ENCODE measurements at places on chromosomes 7 and 10.
A peak's percentile ranks its signal among the peaks of the same experiment; 100 is the strongest.

DNA sequence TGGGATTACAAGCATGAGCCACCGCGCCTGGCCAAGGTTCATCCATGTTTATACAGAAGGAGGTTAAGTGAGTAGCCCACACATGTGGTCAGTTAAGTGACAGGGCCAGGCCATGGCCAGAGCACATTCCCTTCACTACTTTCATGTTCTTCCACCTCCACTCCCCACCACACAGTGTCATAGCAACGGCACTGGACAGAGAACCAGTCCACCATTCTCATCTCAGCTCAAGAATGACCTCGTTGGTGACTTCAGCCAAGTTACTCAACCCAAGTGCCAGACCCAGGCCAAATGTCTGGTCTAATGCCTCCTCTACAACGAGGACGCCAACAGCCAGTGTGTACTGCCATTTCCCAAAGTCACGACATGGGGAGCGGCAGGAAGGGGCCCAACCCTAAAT lies 62.4 kb downstream of the INHBA start:
- no peak for DNase-seq

DNA sequence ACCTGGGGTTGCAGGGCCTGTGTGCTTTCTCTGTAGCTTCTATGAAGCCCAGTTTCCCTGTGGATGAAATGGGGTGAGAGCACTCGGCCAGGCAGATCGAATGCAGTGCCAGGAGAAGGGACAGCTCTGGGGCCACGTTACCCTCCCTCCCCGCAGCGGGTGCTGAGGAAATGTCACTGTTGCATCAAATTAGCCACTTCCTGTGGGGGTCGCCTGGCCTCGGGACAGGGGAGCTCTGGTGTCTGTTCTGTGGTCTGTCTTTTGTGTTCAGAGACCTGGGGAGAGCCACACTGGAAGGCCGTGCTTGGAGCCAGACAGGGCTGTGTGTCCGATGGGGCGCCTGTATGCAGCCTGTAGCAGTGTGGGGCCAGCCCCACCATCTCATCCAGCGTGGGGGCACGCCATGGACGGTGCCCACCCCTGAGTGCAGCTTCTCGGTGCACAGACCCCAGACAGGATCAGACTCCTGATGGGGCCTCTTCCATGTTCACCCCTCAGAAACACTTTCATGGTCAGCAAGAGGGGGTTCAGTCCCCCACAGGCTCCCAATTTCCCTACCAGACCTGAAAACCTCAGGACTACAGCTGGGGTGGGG lies 13.6 kb downstream of the TTYH3 start:
- DNase-seq: peak; percentile 83

DNA sequence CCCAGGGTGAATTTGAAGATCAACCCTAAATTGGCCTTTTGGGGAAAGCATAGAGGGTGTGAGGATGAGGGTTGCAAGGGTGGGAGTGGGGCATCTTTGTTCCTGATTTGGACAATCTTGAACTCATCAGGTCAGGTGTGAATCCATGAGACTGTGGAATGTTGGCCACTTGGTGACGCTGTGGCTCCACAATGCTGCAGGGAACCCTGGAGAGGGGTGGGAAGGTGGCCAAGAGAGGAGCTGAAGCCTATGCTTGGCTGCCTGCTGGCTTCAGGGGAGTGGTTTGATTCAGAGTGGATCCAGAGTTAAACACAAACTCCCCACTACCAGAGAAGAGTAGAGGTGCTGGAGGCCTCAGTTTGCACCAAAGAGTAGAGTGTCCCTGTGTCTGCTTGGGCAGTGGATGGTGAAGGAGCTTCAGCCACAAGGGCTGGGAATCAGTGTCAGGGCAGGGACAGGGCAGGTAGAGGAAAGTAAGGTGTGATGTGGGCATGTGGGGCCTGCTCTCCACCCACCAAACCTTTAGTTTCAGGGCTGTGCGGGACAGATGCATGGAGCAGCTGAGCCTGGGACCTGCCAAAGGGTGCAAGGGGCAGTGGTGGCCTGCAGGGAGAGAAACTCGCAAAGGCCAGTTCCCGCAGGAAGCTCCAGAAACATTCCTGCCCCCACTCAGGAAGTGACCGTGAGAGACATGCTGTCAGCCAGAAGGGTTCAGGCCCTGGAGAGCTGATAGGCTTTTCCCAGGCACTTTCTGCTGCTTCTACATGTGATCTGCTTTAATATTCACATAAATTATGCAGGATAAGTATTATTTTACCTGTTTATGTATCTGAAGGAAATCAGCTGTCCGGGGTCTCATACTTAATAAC lies 81.0 kb upstream of the PRSS58 start:
- DNase-seq: no peak

- DNase-seq: no peak
Observed at GRCh38 chr10:35644050-35644950, 2.2 kb upstream of the FZD8 start.

GRCh38 chr10:99161165-99161564 lies 74.5 kb downstream of the HPSE2 start:
- no peak for DNase-seq

DNA sequence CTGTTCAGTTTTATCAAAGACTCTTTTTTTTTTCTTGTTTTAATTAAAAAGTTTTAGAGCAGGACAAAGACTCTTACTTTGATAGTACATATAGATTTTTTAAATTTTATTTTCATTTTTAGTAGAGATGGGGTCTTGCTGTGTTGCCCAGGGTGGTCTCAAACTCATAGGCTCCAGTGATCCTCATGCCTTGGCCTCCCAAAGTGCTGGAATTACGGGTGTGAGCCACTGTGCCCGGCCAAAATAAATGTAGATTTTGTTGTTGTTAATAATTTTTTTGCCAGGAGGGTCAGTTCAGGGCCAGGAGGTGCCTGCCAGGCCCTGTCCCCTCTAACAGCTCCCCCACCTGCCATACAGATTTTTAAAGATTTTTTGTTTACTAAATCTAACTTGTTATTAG lies 17.0 kb downstream of the DENND10 start:
- DNase-seq: no peak

- DNase-seq: no peak
Observed at GRCh38 chr7:75915416-75916156, 631 bp downstream of the POR start.

DNA sequence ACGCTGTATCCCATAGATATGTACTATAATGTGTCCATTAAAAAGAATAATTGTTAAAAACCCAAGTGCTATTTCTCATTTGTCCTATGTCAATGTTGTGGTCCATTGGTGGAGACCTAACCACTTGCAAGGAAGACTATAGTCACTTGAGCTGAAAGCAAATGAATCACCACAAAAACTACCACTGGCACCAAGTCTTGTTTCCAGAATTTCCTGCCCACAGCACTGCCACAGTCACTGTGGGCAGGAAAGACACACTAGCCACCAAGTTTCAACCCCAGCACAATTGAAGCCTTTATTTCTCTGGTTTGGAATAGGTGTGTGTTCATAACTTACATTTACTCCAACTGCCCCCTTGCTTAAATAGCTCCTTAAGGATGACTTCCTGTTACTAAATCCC lies 12.4 kb downstream of the DIP2C start:
- no peak for DNase-seq

DNA sequence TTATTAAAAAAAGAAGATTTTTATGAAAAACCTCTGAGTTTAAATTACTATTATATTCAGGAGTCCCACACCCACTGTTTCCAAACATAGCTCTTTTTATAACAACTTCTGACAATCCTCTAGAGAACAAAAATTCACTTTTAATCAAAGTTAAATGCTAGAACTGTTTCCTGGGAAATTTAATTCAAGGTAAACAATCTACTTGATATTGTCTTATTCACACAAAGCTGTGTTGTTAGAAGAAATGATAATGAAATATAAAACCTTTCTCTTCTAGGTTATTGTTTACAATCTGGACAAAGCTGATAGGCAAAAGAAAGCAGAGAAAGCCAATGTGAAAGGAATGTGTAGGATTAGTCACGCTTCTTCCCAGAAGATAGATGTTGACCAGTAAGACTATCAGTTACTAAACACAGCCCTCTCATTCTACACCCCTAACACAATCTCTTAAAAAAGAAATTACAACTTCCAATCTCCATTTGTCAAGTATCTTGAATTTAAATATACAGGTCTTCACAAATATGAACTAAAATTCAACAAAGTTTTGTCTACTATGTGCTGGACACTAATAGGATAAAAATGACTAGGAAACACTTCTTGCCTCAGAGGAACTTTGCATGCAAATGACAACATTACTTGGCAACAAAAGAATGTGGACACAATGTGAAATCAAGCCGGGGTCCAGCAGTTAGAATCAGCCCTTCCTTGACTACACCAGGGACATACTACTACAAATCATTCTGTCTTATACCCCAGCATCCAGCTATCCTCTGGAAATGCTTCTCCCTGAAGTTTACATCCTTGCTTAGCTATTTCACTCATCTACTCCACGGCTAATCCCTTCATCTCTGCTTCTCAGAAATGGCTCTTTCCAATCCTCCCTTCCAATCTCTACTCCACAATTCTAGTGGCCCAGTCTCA lies 123.7 kb downstream of the IMMP2L start:
- no peak for DNase-seq

DNA sequence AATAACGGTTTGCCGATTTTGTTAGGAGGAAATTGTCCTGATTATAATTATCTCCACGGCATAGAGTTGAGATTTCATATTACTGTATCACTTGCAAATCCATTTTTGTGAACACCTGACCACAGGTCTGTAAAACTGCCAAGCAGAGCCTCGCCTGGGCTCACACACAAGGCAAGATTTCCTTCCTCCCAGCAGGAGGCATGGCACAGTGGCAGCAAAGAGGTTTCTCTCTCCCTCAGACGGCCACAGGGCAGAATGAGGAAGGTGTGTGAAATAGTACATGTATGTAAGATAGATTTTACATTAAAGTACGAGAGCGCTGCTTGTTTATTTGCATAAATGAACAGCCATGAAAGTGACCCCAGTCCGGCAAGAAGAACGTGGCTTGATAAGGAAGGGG lies 130.1 kb downstream of the CELF2 start:
- DNase-seq: peak; percentile 24

GRCh38 chr7:45564485-45564884 lies 9.7 kb upstream of the ADCY1 start:
- DNase-seq: no peak

DNA sequence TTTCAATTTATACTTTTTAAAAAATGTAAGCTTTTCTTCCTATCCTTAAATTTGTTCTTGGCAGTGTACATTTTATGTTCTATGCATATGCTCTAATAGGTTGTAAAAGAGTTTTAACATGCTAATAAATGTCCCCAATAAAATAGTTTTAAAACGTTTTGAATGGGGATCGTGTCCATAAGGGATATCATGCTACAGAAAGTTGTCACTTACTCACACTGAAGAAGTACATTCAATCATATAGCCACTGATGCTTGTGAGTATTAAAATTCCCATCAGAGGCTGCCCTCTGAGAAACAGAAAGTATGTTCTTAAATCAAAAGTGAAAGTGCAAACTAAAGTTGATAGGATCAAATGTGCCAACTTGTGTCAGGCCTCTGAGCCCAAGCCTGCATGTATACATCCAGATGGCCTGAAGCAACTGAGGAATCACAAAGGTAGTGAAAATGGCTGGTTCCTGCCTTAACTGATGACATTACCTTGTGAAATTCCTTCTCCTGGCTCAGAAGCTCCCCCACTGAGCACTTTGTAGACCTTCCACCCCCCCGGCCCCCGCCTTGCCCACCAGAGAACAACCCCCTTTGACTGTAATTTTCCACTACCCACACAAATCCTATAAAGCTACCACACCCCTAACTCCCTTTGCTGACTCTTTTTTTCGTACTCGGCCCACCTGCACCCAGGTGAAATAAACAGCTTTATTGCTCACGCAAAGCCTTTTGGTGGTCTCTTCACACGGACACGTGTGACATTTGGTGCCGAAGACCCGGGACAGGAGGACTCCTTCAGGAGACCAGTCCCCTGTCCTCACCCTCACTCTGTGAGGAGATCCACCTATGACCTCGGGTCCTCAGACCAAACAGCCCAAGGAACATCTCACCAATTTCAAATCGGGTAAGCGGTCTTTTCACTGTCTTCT lies 877 bp upstream of the NOD1 start:
- DNase-seq: peak; percentile 53

- DNase-seq: no peak
Observed at GRCh38 chr7:22174574-22174953, 182.4 kb downstream of the RAPGEF5 start.

GRCh38 chr10:21924511-21924910 lies 79.0 kb downstream of the DNAJC1 start:
- DNase-seq: no peak

DNA sequence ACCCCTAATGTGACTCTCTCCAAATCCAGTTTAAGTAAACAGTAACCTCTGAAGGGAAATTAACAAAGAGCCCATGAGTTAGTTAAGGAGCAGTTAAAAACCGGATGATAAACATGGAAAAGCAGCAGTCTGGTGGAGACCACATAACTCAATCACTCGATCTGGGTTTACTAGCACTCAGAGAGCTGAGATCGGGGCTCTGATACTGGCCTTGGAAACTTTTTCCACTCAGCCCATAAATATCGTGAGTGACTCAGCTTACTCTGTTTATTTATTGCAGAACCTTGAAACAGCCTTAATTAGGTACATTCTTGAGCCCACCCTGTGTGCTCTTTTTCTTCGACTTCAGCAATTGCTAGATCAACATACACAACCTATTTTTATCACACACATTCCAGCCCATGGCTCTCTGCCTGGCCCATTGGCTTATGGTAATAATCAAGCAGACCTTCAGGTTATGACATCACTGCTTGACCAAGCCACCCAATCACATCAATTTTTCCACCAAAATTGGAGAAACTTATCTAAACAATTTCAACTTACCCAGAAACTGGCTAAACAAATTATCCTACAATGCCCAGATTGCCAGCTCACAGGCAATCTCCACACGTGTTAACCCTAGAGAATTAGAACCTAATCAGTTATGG lies 82.2 kb upstream of the GPR22 start:
- no peak for DNase-seq

- DNase-seq: peak; percentile 30
Observed at GRCh38 chr10:102434394-102435132, 2.2 kb upstream of the CUEDC2 start.

DNA sequence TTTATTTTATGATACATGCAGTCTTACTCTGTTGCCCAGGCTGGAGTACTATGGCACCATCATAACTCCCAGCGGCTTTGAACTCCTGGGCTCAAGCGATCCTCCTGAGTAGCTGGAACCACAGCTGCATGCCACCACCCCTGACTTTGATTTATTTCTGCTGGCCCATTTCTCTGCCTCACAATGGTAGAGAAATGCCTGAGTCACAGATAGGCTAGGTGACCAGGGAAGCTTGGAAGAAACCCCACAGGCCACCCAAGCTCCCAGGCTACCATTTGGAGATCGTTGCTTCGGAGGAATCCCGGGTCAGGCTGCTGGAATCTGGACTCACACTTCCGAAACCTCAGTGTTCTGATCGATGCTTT lies 17.4 kb upstream of the BAIAP2L1 start:
- DNase-seq: no peak

DNA sequence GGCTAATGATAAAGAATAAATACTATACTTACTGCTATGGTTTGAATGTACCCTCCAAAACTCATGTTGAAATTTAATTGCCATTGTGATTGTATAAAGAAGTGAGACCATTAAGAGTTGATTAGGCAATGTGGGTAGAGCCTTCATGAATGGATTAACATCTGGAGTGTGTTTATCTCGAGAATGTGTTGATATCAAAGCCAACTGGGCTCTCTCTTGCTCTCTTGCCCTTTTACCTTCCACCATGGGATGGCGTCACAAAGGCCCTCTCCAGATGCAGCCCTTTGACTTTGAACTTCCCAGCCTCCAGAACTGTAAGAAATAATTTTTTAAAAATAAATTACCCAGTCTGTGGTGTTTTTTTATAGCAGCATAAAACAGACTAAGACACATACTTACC lies 50.1 kb upstream of the GHITM start:
- no peak for DNase-seq

GRCh38 chr7:46007990-46008643 lies 87.0 kb upstream of the IGFBP3 start:
- no peak for DNase-seq

GRCh38 chr10:109746861-109747260 lies 176.4 kb downstream of the XPNPEP1 start:
- no peak for DNase-seq
